T-helper 2 cell treated with Interferon-gamma antibody and Interleukin-4, amounts not matched to agents 5 μg/mL and 100 μg/mL, for 36 hours (primary cell): ENCODE measurements at places on chromosomes 2 and 18.

DNA sequence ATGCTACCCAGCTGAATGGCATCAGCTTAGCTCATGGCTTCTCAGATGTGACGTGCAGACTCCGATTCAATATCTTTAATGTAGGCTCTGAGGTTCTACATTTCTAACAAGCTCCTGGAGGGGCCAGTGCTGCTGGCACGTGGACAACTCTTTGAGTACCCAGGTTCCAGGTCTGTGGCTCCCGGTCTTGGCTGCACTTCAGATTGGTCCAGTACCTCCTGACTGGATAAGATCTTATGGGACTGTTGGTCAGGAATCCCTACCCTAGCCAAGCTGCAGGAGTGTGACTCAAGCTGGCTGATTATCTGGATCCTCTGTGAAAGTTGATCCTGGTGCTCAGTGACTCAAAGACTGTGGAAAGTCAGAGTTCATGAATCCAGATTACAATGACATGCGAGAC, 222.1 kb downstream of the ANKRD30B start:
- DNase-seq, result no peak

DNA sequence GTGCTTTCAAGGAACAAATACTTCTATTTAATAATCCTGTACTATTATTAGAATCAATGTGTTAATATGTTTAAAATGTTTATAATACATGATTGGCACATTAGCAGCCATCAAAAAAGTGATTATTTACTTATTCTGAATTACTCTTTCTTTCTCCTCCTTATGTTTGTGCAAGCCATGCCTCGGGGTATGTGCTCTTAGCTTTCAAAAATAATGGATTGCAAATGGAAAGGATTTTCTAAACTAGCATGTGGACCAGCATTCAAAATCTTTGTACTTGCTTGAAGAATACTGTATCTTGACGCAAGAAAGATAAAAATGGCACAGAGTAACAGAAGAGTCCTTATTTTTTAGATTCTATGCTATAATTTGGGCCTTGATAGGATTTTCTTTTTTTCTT, 156.5 kb downstream of the CDH7 start:
- no peak for DNase-seq

DNA sequence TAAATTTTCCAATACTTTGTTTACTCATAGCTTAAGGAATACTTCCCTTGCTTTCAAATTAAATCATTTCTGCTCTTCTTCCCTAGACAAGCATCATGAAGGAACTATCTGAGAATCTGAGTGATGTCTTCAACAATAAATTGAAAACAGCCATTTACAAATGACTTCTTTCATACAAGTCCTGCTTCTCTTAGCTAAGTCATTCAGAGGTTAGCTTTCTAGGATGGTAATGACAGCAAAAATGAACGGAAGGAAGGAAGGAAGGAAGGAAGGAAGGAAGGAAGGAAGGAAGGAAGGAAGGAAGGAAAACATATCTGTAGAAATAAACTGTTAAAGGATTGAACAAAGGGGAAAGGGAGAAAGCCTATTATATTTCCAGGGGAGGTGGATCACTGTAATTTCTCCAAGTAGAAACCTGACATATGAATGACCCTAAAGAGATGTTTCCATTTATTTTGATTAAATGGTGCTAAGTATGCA, 335.0 kb upstream of the KYNU start:
- DNase-seq, result no peak

GRCh38 chr2:63047321-63048279, 3.0 kb upstream of the OTX1 start:
- no peak for DNase-seq

DNA sequence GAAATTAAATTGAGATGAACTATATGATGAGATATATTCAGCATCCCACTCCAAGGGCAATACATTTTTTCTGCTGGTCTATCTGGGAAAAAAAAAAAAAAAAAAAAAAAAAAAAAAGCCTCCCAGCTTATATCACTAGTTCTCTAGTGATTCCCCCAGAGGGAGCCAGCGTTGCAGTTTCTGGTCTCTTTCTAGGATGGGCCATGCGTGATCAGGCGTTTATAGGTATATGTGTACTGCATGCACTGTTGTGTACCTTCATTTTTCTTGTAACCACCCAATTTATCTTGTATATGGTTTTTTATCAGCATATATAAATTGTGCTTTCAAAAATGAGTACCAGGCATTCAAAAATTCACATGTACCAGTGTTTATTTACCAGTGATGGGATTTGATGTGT, 35.1 kb downstream of the DCDC2C start:
- no peak for DNase-seq

DNA sequence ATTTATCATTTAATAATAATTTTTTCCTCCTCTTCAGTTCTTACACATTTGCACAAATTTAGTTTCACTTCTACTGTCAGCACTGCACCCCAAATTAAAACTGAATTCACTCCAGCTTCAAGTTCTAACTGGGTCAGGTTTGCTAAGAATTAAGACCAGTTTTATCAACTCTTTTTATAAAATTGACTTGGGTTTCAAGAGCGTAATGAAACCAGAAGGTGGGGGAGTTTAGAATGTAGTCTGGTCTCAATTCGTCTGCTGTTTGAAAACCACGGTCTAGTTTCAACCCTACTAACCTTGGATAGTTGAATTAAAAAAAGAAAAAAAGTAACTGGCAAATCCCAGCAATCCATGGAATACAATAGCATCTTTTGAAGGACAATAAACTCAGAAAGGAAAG, 14.3 kb upstream of the CTLA4 start:
- DNase-seq, result no peak

GRCh38 chr2:128619471-128620325, 301.0 kb upstream of the HS6ST1 start:
- no peak for DNase-seq

GRCh38 chr2:150572194-150572766, 84.8 kb upstream of the RND3 start:
- DNase-seq, result no peak
